RPMI7951 (cell line): ENCODE measurements at places on chromosomes 13 and 19. TPM values are rescaled to one million over a fixed set of nuclear protein-coding genes. Genes with fewer than 3 reads are reported as not detected.

Gene NECTIN2
- total RNA-seq = 49.3 and 51.0 TPM in 2 replicates

Gene SLC25A15
- 17.8 and 23.7 TPM in 2 replicates for total RNA-seq

Gene MUC16
- not detected in 2 replicates for total RNA-seq

Gene CADM4
- total RNA-seq = 2.5 and 3.8 TPM in 2 replicates

- no peak for DNase-seq
Observed at GRCh38 chr13:85816413-85816812, 17.2 kb upstream of the SLITRK6 start.

GRCh38 chr19:39919976-39920375, 14.5 kb downstream of the FCGBP start:
- peak; percentile 7 for DNase-seq

GRCh38 chr19:3275583-3276340, 51.3 kb downstream of the CELF5 start:
- peak; percentile 66 for DNase-seq

GRCh38 chr13:99307648-99308339, 595 bp upstream of the GPR183 start:
- peak; percentile 74 for DNase-seq

DNA sequence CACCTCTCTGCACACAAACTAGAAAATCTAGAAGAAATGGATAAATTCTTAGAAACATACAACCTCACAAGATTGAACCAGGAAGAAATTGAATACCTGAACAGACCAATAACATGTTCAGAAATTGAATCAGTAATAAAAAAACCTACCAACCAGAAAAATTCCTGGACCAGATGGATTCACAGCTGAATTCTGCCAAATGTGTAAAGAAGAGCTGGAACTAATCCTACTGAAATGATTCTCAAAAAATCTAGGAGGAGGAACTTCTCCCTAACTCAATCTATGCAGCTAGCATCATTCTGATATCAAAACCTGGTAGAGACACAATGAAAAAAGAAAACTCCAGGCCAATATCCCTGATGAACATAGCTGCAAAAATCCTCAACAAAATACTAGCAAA, 166.7 kb downstream of the RGCC start:
- DNase-seq = no peak

- peak; percentile 18 for DNase-seq
Observed at GRCh38 chr13:27770809-27771208, 21.5 kb upstream of the GSX1 start.

DNA sequence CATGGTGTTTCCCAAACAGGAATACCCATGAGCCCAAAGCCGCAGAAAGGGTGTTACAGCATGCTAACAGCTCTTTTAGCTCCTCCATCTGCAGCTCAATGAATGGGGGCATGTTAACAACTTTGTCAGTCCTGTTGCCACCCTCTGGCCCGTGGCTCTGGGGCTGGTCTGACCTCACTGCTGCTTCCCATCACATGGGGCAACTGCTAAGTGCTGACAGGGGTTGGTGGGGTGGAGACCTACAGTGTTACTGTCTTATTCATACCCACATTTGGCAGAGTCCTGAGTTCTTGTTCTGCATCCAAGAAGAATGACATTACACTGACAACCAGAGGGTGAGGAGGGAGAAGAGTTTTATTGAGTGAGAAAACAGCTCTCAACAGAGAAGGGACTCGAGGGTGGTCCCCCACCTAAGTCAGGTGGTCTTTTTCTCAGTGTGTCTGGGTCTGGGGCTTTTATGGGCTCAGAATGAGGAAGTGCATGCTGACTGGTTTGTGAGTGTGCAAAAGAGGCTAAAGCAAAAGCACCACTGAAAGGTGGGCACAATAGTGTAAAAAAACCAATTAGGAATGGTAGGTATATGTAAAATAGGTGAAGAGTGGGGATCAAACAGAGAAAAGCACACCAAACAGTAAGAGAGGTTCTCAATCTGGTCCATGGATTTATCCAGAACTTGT, 1952.0 kb upstream of the PCDH20 start:
- no peak for DNase-seq

DNA sequence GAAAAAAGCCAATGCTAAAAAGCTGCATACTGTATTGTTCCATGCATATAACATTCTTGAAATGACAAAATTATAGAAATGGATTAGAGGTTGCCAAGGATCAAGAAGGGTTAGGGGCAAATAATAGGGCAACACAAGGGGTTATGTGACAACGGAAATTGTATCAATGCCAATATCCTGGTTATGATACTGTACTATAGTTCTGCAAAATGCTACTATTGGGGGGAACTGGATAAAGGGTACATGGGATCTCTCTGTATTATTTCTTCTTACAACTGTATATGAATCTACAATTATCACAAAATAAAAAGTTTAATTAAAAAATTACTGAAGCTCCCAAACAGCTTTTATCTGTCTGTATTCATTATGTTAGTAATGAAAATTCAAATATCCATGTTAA, 31.9 kb downstream of the LNX2 start:
- DNase-seq = no peak

DNA sequence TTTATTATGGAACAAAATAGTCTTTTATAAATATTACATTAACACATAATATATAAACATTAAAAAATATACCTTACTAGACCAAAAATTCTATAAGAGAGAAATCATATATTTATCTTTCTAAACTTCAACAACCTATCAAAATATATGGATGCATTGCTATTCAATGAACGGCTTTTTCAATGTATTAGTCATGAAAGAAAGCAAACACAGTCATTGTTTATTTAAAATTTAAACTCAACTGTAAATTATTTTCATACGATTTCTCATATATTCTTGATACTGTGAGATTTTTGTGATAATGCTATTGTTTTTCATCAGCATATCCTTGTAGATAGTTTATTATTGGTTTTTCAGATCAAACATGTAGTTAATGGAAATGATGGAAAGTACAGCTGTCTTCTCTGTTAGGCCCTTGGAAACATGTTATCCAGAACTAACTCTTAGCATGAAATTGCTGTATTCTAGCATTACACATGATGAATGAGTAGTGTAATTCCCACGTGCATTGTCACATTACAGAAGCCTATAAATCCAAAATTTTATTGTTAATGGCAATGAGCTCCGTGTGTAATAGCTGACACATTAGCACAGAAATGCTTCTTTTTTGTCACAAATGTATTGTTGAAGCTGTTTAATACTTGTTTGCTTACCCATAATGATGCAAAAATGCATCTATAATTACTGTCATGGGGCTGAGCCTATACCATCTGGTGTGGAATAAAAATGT, 1639.9 kb downstream of the SLITRK5 start:
- no peak for DNase-seq

GRCh38 chr13:109389456-109389855, 396.9 kb downstream of the IRS2 start:
- DNase-seq = peak; percentile 41

DNA sequence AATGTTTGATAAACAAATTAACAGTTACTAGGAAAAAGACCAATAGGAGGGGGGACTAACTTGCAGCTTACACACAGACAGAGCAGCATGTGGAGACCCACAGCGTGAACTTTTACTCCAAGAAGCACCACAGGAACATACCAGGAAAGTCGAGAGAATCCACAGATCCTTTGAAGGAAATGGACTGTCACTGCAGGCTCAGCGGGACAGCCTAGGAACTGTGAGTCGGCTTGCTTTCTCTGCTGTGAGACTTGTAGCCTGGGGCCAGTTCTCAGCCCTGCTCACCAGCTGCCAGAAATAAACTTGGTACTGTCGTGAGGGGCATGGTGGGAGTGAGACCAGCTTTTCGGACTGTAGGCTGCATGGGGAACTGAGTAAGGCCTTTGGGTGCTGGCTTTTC, 1211.5 kb downstream of the PCDH17 start:
- no peak for DNase-seq

- no peak for DNase-seq
Observed at GRCh38 chr19:45163751-45164460, 3.1 kb upstream of the NKPD1 start.

DNA sequence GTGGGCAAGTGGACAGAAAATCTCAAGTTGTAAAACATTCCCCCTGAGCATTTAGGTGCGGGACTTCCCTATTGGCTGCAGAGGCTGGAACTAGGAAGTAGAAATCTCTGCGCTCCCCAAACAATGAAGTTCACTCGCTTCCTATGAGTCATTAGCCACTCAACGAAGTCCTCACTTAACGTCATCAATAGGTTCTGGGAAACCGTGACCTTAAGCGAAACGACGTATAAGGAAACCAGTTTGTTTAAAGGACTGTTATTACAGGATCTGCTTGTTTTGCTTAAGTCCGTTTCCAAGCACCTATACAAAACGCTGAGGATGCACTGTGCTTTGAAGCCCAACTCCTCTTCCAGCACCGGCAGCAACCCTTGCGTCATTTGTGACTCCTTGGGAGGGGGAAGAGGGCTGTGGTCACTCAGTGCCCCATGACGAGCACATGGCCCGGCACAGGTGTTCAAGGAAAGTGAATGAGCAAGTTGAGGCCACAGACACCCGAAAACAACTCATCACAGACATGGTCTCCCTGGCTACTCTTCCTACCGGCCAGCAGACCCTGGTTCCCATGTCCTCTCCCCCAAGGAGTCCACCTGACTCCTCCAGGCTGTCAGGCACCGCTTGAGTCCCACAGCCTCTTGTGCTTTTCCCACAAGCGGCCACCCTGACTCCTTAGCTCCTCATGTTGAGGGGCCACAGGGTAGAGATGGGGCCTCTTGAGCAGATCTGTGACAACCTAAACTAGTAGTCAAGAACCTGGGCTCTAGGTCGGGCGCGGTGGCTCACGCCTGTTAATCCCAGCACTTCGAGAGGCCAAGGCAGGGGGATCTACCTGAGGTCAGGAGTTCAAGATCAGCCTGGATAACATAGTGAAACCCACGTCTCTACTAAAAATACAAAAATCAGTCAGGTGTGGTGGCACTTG, 4.8 kb downstream of the RPS16 start:
- DNase-seq = peak; percentile 95

DNA sequence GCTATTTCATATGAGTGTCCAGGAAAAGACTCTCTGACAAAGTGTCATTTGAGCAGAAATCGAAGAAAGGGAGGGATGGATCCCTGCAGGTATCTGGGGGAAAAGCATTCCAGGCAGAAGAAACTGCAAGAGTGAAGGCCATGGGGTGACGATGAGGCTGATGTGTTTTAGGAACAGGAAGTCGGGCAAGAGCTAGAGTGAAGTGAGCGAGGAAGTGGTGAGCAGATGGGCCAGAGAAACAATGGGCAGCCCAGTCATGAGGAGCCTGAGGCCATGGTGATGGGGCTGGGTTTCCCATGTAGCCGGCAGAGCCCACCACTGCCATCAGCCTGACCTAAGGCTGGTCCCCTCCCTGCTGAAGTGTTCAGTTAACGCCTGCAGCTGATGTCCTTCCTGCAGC, 150.2 kb downstream of the TNFSF13B start:
- DNase-seq = no peak

GRCh38 chr13:74230984-74231501, 96.8 kb upstream of the KLF12 start:
- no peak for DNase-seq

DNA sequence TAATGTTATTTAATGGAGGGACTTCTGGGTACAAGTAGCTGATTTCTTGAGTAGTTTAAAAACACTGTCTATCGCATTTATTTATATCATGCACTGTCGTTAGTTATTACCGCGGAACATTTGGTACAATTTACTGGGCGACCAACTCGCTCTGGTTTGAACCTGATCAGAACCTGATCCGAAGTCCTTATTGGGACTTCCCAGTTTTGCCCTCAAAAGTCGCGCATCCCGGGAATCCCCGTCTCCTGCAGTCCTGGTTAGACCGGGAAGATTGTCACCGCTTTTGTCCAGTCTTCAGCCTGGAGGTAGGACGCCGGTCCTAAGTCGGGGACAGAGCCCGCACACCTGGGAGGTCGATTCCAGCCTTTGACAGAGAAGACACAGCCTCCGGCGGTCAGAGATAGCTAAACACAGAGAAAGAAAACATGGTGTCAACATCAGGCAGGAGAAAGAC, 694 bp downstream of the CLN5 start:
- DNase-seq = peak; percentile 13

DNA sequence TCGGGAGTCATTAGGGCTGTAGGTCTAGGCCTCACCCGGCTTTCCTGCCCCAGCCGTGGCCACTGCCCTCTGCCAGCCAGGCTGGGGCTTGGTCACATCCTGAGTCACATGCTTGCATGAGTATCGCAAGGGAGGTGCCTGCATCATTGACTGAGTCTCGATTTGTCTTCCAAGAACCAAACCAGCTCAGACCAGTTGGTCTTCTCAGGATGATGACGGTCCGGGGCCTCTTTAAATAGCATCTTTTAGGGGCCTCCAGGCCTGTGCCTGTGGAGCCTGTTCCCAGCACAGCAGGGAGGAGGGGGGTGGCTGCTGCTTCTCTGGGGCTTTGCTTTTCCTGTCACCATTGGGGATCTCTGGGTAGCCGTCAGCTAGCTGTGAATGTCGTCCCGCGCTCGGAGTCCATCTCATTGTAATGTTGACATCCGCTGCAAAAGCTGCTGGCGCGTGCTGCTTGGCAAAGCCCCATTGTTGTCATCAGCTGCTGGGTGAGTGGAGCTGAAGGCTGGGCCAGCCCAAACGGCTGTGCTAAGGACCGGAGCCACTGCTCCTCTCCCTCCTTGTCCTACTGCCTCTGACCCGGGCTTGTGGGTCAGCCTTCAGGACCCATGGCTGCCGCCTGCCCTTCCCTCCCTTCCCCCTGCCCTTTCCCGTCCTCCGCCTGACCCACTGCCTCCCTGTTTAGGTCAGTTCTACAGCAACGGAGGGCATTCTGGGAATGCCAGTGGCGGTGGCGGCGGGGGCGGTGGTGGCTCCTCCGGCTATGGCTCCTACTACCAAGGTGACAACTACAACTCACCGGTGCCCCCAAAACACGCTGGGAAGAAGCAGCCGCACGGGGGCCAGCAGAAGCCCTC, 14.3 kb upstream of the QTRT1 start:
- no peak for DNase-seq

DNA sequence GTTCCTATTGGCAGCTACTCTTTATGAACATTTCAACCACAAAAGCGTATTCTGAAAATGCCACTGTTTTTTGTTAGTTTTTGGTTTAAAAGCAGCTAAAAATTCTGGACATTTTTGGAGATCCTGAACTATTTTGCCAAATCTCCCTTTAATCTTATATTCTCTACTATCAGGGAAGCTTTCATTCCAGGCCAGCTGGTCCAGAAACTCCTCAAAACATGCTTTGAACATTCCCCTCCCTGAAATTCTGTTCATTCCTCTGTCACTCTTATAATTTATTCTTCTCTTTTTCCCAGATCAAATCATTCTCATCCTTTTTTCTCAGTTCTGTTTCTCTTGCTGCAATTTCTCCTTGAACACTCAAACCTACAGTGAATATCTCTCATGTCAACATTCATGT, 790.9 kb upstream of the ARGLU1 start:
- no peak for DNase-seq

GRCh38 chr19:47109541-47110375, 3.8 kb downstream of the ZC3H4 start:
- peak; percentile 42 for DNase-seq
